ENCODE measurements at places on chromosomes 5 and 9. TPM values are rescaled to one million over a fixed set of nuclear protein-coding genes. Genes with fewer than 3 reads are reported as not detected.

- no peaks in the 10 kb centered on the region for H3K36me3 ChIP-seq
- H3K4me1 ChIP-seq: no peaks in the 10 kb centered on the region
- no peak overlapping the region for H3K4me3 ChIP-seq
- H3K27me3 ChIP-seq: no peaks in the 10 kb centered on the region
These were observed 246.4 kb downstream of the SLIT3 start for GRCh38 chr5:169054506-169054905.

GRCh38 chr5:142325725-142326479 is 1.1 kb upstream of the SPRY4 start:
- H3K4me3 ChIP-seq: peak overlapping the region; percentile 82
- no peaks in the 10 kb centered on the region for H3K27me3 ChIP-seq
- no peaks in the 10 kb centered on the region for H3K36me3 ChIP-seq

GRCh38 chr5:112390327-112390726 is 28.8 kb downstream of the EPB41L4A start:
- DNase-seq: no peak
- H3K4me1 ChIP-seq: no peaks in the 10 kb centered on the region
- H3K27ac ChIP-seq: no peak overlapping the region
- no peaks in the 10 kb centered on the region for H3K36me3 ChIP-seq
- H3K27me3 ChIP-seq: no peaks in the 10 kb centered on the region

The TMEM252 gene
- total RNA-seq: not detected

The IL9 gene
- not detected for total RNA-seq

The GFI1B gene
- total RNA-seq: not detected
